Upper lobe of left lung (tissue), 6 donors: ENCODE measurements at places on chromosomes 11 and 22. TPM values are rescaled to one million over a fixed set of nuclear protein-coding genes. Genes with fewer than 3 reads are reported as not detected.

DNA sequence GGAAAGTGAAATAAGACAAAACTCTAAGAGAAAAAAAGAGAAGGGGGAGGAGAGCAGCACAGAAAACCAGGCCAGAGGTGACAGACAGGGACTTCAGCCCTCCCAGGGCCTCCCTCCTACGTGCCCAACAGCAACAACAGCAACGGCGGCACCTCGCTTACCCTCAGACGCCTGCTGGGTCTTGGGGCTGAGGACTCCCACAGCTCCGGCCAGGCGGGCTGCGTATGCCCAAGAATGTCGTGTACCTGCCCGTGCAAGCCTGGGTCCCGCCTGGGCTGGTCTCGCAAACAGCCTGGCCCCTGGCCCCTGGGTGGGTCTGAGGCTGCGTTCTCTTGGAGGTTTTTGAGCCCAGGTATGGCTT lies 30.5 kb downstream of the ARAP1 start:
- peak overlapping the region; percentile 91 for H3K27ac ChIP-seq
- peak overlapping the region; percentile 64 for H3K4me3 ChIP-seq
- peaks cover 24% of the 10 kb centered on the region for H3K36me3 ChIP-seq
- H3K27me3 ChIP-seq, result no peaks in the 10 kb centered on the region

- no peaks in the 10 kb centered on the region for H3K4me1 ChIP-seq
- DNase-seq, result no peak
- no peak overlapping the region for H3K4me3 ChIP-seq
- H3K27ac ChIP-seq, result no peak overlapping the region
Observed at GRCh38 chr11:78926633-78927338, 352.1 kb upstream of the NARS2 start.

- no peaks in the 10 kb centered on the region for H3K36me3 ChIP-seq
- H3K27me3 ChIP-seq, result no peaks in the 10 kb centered on the region
- H3K4me1 ChIP-seq, result no peaks in the 10 kb centered on the region
Observed at GRCh38 chr11:71532036-71532610, 5.1 kb downstream of the KRTAP5-7 start.

GRCh38 chr11:69157156-69157821 lies 1.6 kb downstream of the SMIM38 start:
- no peaks in the 10 kb centered on the region for H3K36me3 ChIP-seq
- peak overlapping the region; percentile 7 for H3K4me3 ChIP-seq
- H3K27ac ChIP-seq, result peak overlapping the region; percentile 28

- H3K36me3 ChIP-seq, result no peaks in the 10 kb centered on the region
- H3K4me1 ChIP-seq, result peaks cover 13% of the 10 kb centered on the region
Observed at GRCh38 chr22:37346505-37346895, 64.2 kb downstream of the CYTH4 start.

- no peak overlapping the region for H3K4me3 ChIP-seq
- H3K27ac ChIP-seq, result no peak overlapping the region
- H3K36me3 ChIP-seq, result no peaks in the 10 kb centered on the region
- H3K4me1 ChIP-seq, result no peaks in the 10 kb centered on the region
Observed at GRCh38 chr11:105829084-105829483, 193.0 kb downstream of the MSANTD4 start.

DNA sequence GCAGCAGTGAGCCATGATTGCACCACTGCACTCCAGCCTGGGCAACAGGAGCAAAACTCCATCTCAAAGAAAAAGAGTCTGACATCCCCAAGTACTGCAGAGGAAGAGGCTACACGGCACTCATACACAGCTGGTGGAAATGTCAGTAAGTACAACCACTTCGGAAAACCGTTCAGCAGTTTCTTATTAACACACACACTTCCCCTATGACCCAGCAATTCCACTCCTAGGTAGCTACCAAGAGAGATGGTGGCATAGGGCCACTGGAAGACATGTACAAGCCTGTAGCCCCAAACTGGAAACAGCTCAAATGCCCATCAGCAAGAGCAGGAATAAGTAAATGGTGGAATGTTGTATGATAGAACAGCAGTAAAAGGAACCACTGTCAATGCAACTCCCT lies 3.3 kb downstream of the DRAP1 start:
- H3K4me3 ChIP-seq, result no peak overlapping the region
- H3K36me3 ChIP-seq, result peaks cover 7% of the 10 kb centered on the region
- H3K27ac ChIP-seq, result no peak overlapping the region

- H3K4me1 ChIP-seq, result no peaks in the 10 kb centered on the region
- no peak for DNase-seq
- no peak overlapping the region for H3K27ac ChIP-seq
Observed at GRCh38 chr11:134466156-134466555, 54.1 kb upstream of the B3GAT1 start.

- no peak overlapping the region for H3K4me3 ChIP-seq
- H3K27ac ChIP-seq, result no peak overlapping the region
- no peaks in the 10 kb centered on the region for H3K36me3 ChIP-seq
- H3K4me1 ChIP-seq, result no peaks in the 10 kb centered on the region
- no peaks in the 10 kb centered on the region for H3K27me3 ChIP-seq
- DNase-seq, result no peak
Observed at GRCh38 chr11:79412761-79413160, 28.1 kb downstream of the TENM4 start.

DNA sequence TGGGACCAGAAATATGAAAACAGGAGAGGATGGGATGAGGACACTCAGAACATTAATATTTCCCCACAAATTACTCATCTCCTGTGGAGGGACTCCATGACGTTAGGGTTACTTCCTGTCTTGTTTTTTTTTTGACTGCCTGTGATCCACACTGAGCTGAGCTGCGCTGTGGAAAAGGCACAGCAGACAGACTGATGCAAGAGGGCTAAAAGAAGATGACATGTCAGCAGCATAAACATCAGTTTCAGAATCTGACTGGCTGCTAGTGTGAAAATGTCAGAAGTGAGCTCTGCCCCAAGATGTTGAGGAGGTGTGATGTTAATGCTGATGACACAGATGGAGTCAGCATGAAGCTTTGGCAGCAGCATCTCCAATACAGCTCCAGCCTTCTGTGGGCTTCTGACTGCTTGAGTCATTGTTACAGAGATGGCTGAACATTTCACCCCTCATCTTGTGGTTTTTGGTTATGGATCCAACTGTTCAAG lies 286.8 kb downstream of the BLID start:
- H3K27ac ChIP-seq, result no peak overlapping the region
- no peaks in the 10 kb centered on the region for H3K27me3 ChIP-seq
- no peaks in the 10 kb centered on the region for H3K4me1 ChIP-seq
- no peaks in the 10 kb centered on the region for H3K36me3 ChIP-seq
- DNase-seq, result no peak

- H3K27me3 ChIP-seq, result no peaks in the 10 kb centered on the region
- peaks cover 5% of the 10 kb centered on the region for H3K4me1 ChIP-seq
- H3K36me3 ChIP-seq, result no peaks in the 10 kb centered on the region
- H3K27ac ChIP-seq, result no peak overlapping the region
Observed at GRCh38 chr11:10113852-10114251, 180.2 kb downstream of the SBF2 start.

DNA sequence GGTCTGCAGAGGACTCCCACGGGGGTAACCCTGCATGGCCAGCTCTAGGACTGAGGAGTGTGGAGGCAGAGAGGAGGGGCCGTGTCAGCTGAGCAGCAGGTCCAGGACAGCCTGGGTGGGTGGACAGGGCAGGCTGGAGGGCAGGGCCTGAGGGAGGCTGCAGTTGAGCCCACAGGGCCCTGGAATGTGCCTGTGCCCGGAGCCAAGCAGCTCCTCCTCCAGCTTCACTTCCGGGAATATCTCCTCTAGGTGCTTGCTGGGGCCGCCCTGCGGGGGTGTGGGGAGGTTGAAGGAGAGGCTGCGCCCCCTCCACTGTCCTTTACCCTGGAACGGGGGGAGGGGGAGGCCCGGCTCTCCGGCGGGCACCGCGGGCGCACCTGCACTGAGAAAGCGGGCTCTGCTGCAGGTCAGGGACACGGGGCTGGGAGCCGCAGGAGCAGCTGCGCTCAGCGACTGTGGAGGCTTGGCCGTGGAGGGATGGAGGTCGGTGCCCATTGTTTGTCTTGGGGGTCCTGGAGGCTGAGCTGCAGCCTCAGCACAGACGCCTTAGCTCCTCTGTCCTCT lies 1293.2 kb downstream of the BRD1 start:
- no peaks in the 10 kb centered on the region for H3K27me3 ChIP-seq
- DNase-seq, result peak; percentile 84
- no peaks in the 10 kb centered on the region for H3K36me3 ChIP-seq

DNA sequence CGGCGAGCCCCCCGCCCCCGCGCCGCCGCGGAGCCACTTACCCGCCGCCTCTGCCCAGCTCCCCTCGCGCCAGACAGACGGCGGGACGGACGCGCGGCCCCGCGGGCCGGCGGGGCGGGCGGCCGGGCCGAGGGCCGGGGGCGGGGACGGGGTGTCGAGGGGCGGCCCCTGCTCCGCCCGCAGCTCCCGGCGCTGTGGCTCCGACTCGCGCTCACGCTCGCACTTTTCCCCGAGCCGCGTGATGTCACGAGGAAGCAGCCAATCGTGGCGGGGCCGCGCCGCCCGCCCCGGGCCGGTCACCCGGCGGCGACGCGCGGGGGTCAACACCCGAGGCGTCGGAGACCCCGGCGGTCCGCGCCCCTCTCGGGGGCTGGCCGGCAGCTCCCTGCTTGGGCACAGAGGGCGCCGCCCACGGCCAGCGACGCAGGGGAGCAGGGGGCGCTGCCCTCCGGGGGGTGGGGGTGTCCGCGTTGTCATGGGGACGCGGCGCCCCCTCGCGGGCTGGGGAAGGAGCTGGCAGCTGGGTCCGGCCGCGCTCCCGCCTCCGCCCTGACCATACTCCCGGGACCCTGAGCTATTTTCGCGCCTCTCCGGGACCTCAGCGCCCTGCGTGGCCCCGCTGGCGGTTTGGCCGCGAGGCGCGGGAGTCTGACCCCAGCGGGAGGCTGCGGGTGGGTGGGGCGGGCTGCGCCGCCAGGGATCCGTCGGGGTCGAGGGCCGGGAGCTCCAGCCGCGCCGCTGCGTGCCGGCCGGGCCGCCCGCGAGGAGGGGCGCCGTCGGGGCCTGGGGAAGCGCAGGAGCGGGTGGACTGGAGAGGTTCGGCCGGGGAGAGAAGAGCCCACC lies at the start of gene CHRM4:
TSS of gene CHRM4 (minus strand) at position 199 of the 843 bp plus-strand sequence. CDS start 5,219 bp downstream, outside the sequence.
- no peak within 1 kb of the TSS for H3K27ac ChIP-seq
- peaks cover 27% of the 10 kb centered on the region for H3K27me3 ChIP-seq
- H3K36me3 ChIP-seq, result peaks cover 3% of the 10 kb centered on the region
- peak; percentile 89 for DNase-seq
- H3K4me1 ChIP-seq, result peaks cover 46% of the 10 kb centered on the region

DNA sequence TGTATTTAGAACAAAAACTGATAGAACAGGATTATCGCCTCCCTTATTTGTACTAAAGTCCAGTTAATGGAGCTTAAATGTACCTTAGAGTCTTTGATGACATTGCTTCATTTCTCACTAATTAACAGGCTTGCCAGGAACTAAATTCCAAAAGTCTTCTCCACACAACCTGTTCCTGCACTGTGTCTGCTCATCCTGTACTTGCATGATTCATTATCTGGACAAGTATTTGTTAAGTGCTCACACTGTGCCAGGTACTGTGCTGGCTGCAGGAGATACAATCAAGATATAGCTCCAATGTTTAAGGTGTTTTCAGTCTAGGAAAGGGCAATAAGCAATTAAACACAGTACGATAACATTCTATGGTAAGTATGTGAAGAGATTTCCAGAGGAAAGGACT lies 485.9 kb upstream of the TENM4 start:
- DNase-seq, result no peak
- no peak overlapping the region for H3K27ac ChIP-seq
- no peaks in the 10 kb centered on the region for H3K36me3 ChIP-seq
- H3K27me3 ChIP-seq, result no peaks in the 10 kb centered on the region
- H3K4me3 ChIP-seq, result no peak overlapping the region

DNA sequence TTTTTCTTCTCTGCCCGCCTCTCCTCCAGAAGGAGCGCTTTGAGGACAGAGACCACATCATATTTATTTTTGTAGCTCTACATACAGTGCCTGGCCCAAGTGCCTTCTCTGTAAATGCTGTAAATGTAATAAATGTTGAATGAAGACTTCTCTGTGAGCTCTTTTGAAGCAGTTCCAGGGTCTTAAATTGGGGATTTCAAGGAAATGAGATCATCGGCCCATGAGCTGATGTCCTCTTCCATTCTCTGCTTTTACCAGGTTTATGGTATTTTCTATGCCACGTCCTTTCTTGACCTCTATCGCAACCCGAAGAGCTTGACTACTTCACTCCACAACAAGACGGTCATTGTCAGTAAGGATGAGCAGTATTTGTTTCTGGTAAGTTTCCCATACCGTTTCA lies 165.7 kb upstream of the SORL1-AS1 start:
- peaks cover 8% of the 10 kb centered on the region for H3K36me3 ChIP-seq
- DNase-seq, result no peak
- no peak overlapping the region for H3K27ac ChIP-seq
- no peaks in the 10 kb centered on the region for H3K27me3 ChIP-seq
- no peaks in the 10 kb centered on the region for H3K4me1 ChIP-seq

DNA sequence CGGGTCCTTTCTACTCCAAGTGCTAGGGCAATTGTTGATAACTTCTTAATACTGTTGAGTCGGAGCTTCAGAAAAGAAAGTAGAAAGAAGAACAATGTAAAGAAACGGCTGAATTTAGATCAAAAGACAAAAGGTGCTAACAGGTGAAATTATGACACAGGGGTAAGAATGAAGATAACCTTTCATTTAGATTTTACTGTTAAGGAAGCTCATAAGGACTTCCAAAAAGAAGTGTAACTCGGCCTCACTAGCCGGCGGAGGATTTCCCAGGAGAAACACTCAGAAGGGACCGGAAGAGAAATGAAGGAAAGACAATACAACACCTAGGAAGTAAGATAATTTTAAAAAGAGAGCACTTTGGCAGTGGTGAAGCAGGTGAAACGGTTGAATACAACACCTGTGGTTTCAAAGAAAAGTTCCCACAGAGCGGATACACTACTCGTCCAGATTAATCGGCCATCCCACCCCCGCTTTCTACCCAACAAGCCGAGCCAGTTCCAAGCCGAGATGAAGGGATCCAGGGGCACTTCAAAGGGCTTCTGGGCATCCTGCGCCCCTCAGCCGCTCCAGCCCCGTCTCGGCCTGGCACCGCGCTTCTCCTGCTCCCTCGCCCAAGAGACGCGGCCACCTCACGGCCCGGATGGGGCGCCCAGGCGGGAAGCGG lies 737 bp downstream of the PPP2R1B start:
- peak overlapping the region; percentile 85 for H3K4me3 ChIP-seq
- DNase-seq, result no peak
- H3K27ac ChIP-seq, result peak overlapping the region; percentile 90

- H3K27ac ChIP-seq, result peak overlapping the region; percentile 43
- no peaks in the 10 kb centered on the region for H3K36me3 ChIP-seq
- peak overlapping the region; percentile 12 for H3K4me3 ChIP-seq
Observed at GRCh38 chr11:101127197-101127698, 2.4 kb downstream of the PGR start.

- no peaks in the 10 kb centered on the region for H3K4me1 ChIP-seq
- DNase-seq, result no peak
- H3K36me3 ChIP-seq, result no peaks in the 10 kb centered on the region
- H3K27ac ChIP-seq, result no peak overlapping the region
- H3K4me3 ChIP-seq, result no peak overlapping the region
- no peaks in the 10 kb centered on the region for H3K27me3 ChIP-seq
Observed at GRCh38 chr11:105449100-105449734, 160.7 kb upstream of the GRIA4 start.

GRCh38 chr11:71418643-71419042 lies 29.6 kb downstream of the DHCR7 start:
- no peaks in the 10 kb centered on the region for H3K36me3 ChIP-seq
- H3K27me3 ChIP-seq, result no peaks in the 10 kb centered on the region
- H3K27ac ChIP-seq, result no peak overlapping the region
- DNase-seq, result no peak
- no peaks in the 10 kb centered on the region for H3K4me1 ChIP-seq

The VSIG10L2 gene
- total RNA-seq, result not detected

The SLC43A1 gene
- 15.0 TPM for total RNA-seq

The ZBTB16 gene
- 322 TPM for total RNA-seq

The C11orf58 gene
- 156 TPM for total RNA-seq

The TRIM29 gene
- total RNA-seq, result 7.8 TPM

The HBB gene
- 26.2 TPM for total RNA-seq

The ARFGAP3 gene
- 50.5 TPM for total RNA-seq

The ZC3H12C gene
- total RNA-seq, result 10.3 TPM

The ZNF214 gene
- total RNA-seq, result 9.0 TPM

The VEGFB gene
- total RNA-seq, result 60.9 TPM

The ALDH3B2 gene
- 0.30 TPM for total RNA-seq

The P2RY6 gene
- 0.55 TPM for total RNA-seq

The GRAMD1B gene
- total RNA-seq, result 5.8 TPM

The DDI1 gene
- total RNA-seq, result not detected
